ENCODE measurements at places on chromosomes 13 and 19.

DNA sequence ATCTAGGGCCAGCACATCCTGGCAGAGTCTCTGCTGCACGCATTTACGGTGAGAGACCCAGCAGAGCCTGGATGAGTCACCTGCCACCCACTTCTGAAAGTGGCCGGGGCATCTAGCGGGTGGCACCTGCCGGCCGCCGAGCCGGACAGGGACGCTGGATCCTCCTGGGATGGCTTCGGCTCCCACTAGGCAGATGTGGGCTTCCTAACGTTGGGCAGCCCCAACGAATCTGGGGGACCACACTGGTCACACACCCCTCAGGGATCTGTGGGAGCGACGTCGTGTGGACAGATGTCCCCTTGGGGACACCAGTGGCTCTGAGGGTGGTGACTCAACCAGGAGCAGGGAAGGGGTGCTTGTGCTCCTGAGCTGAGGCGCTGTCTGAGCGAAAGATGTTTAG is 32.2 kb downstream of the TMEM255B start:
- DNase-seq: no peak

DNA sequence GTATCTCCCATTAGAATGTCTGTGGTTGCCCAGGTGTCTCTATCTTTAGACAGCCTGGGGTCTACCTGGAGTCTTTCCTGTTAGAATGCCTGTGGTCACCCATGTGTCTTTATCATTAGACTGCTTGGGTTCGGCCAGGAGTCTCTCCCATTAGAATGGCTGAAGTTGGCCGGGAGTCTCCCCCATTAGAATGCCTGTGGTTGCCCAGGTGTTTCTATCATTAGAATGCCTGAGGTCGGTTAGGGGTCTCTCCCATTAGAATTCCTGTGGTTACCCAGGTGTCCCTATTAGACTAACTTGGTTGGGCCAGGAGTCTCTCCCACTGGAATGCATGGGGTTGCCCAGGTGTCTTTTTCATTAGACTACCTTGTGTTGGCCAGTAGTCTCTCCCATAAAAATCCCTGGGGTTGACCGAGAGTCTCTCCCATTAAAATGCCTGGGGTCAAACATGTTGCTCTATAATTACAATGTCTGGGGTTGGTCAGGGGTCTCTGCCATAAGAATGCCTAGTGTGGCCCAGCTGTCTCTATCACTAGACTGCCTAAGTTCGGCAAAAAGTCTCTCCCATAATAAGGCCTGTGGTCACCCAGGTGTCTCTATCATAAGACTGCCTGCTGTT is 1448.7 kb downstream of the UQCRFS1 start:
- no peak for DNase-seq

GRCh38 chr19:53908935-53909415 is at the start of gene CACNG7:
CACNG7 (plus strand) TSS chr19:53909278; CDS start chr19:53912832, 3,554 bp downstream.
- no peak for DNase-seq

DNA sequence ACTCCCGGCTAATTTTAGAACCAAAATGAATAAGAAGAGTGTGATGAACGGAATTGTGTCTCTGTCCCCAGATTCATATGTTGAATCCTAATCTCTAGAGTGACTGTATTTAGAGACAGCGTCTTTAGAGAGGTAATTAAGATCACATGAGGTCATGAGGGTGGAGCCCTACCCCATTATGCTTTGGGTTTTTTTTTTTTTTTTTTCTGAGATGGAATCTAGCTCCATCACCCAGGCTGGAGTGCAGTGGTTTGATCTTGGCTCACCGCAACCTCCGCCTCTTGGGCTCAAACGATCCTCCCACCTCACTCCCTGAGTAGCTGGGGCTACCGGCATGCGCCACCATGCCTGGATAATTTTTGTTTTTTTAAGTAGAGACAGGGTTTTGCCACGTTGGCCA is 27.9 kb downstream of the FBXO27 start:
- no peak for DNase-seq

GRCh38 chr13:23731709-23732108 is 157.5 kb downstream of the MIPEP start:
- DNase-seq: no peak

GRCh38 chr19:16175954-16176353 is 2.6 kb upstream of the CIB3 start:
- no peak for DNase-seq

GRCh38 chr13:71378961-71379905 is 487.8 kb downstream of the DACH1 start:
- no peak for DNase-seq

DNA sequence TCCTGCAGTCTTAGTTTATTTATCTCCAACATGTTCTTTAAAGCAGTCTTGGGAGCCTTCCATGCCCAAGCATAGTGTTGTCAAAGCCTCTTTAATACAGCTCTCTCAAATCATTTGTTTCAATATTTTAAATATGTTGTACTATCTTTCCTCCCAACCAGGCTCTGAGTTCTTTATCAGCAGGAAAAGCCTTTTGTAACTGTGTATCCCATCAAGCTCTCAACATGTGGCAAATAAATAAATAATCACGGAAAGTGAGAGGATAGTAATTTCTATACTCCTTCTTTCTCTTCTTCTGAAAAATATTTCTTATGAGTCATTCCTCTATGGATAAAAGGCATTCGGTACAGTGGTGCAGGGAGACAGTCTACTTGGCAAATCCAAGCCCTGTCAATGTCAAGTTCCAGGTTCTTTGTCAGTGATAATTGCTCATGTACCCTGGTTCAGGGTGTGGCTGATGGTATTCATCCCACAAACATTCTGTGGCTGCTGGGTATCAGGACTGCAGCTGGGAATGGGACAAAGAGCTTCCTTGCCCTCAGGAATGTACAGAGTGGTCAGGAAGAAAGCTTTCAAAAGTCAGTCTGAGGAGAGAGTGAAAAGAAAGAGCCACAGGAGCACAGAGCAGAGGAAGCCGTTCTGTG is 384.3 kb downstream of the EFNB2 start:
- no peak for DNase-seq

- no peak for DNase-seq
Observed at GRCh38 chr13:106468744-106469590, 66.5 kb downstream of the EFNB2 start.

- no peak for DNase-seq
Observed at GRCh38 chr19:38388349-38389100, at the start of gene SPRED3. SPRED3 (plus strand) TSS chr19:38388697; CDS start chr19:38390303, 1,606 bp downstream.

DNA sequence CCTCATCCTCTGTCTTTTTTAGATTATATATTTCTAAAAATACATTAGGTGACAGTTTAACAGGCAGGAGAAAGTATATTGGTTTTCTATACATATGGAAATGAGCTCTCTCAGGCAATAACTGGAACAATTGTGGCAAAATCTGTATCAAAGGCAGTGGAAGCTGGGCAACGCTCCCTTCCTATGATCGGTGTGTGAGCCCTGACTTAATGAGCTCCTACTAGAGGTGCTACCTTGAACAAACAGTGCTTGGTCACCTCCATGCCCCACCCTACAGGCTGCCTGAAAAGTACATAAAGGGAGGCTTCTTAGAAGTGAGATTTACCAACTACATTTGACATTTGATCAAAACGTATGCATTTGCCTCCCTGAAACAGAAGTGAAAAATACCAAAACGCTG is 185.3 kb downstream of the EFNB2 start:
- DNase-seq: no peak

DNA sequence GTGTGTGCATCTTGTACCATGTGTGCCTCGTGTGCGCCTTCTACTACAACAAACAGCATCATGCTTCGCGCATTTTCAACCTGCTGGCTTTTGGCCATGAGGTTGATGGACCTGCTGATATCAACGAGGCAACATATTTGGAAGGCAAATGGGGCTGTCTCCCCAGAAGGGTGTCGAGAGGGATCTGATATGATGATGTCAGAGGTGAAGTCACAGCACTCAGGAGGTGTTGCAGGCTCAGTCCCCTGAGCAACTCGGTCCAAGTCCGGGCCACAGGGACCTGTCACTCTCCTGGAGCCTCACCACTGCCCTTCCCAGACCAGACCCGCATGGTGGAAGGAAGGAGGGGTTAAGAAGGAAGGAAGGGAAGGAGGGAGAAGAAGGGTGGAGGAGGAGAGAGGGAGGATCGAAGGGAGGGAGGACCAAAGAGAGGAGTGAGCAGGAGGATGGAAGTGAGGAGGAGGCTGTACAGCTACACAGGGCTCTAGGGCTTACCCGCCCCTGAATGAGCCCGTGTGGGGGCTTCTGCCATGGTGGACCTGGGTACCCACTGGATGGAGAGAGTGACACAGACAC is 6.7 kb upstream of the C13orf46 start:
- no peak for DNase-seq

DNA sequence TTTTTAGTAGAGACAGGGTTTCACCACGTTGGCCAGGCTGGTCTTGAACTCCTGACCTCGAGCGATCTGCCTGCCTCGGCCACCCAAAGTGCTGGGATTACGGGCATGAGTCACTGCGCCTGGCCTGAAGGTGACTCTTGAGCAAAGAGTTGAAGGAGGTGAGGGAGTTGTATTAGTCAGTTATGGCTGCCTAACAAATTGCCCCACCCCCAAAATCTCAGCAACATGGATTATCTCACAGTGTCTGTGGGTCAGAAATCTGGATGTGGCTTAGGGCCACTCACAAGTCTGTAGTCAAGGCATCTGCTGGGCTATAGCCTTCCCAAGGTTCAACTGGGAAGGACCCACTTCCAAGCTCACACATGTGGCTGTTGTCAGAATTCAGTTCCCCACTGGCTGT is 52.8 kb upstream of the ADGRE5 start:
- no peak for DNase-seq

- DNase-seq: no peak
Observed at GRCh38 chr13:51032831-51033230, 78.2 kb downstream of the C13orf42 start.

GRCh38 chr19:3276341-3276799 is 51.9 kb downstream of the CELF5 start:
- DNase-seq: no peak

GRCh38 chr13:61727767-61728166 is 312.1 kb upstream of the PCDH20 start:
- DNase-seq: no peak

DNA sequence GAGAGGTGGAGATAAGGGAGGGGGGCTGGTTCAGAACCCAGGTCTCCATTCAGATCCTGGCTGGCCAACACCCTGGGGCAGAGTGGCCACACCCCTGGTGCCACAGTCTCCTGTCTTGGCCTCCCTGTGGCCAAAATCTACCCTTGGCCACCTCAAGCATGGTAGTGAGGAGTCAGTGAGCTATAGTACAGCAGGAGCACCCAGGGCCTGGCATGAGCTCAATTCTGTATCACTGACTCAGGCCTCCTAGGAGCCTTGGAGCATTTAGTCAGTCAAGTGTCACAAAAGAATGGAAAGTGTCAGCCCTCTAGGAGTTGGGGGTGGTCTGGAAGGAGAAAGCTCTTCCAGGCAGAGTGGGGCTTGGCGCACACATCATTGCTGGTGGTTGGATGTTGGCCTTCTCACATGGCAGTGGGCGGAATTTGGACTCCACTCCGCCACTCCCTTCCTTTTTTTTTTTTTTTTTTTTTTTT is 6.6 kb upstream of the CD79A start:
- no peak for DNase-seq

- no peak for DNase-seq
Observed at GRCh38 chr13:101423872-101424271, 7.6 kb upstream of the NALCN start.

GRCh38 chr13:40205771-40206240 is 460.6 kb downstream of the FOXO1 start:
- no peak for DNase-seq

GRCh38 chr19:36032251-36033104 is at the start of gene CLIP3:
CLIP3 (minus strand) TSS chr19:36032873; CDS start chr19:36032357, 516 bp downstream.
- DNase-seq: peak; percentile 47

DNA sequence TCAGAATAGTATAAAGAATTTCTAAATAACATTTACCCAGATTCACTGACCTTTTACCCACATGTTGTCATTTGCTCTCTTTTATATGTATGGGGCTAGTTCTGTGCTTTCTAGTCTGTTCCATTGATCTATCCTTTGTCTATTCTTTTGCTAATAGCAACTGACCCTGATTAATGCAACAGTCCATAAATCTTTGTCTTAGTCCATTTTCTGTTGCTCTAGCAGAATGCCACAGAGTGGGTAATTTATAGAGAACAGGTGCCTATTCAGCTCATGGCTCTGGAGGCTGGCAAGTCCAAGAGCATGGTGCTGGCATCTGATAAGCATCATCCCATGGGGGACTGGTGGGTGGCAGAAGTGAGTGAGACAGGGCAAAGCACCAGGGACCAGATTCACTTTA is 52.1 kb downstream of the LHFPL6 start:
- DNase-seq: no peak

DNA sequence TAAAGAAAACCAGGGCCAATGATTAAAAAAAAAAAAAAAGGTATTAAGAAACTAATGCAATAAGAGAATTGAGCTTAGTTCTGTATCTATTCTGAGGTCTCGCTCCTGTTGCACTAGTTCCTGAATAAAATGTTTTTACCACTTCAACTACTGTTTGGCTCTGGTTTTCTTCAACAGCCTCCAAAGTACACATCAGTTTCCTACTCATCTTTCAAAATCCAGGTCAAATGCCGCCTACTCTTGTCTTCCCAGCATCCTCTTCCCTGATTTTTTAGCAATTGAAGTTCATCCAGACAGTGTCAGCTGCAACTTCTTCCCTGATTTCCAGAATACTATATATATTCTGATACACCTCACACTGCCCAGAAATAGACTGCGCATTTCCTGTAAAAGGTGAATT is 1.4 kb upstream of the RCBTB1 start:
- DNase-seq: no peak

DNA sequence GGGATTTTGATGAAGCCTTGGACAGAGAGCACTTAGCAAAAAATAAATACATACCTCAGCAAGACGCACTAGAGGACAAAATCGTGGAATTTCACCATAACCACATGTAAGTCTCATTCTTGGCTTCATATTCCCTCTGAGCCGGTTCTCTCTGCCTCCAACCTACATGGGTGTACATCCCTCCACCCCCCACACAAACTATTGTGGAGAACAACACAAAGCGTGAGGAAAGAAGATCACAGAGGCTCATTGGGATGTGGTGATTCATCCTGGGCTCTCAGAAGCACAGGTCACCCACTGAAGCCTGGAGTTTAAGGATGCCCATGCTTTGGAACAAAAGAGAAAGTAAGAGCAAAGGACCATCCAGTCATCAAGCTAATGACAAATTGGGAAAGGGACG is 192.2 kb downstream of the STK24 start:
- no peak for DNase-seq

- DNase-seq: no peak
Observed at GRCh38 chr19:28301463-28301862, 911.5 kb downstream of the UQCRFS1 start.

DNA sequence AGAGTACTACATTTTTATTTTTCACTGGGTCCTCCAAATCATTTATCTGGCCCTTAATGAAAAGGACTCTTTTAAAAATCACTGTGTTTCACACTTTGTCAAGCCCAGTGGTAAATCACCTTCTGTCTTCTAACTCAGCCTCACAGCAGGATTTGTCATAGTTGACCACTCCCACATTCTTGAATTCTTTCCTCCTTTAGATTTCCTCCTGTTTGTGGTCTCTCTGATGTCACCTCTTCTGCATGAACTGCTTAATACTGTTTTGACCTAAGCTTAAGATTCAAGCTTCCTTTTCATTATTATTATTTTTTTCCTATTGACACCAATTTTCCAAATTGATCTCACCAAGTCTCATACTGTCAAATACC is 899.8 kb upstream of the MIR17HG start:
- DNase-seq: no peak

Measured in stimulated activated CD8-positive, alpha-beta memory T cell treated with anti-CD3 and anti-CD28 coated beads, Interleukin-2, amount 100 ng/mL, for 48 hours (primary cell).